ENCODE measurements at places on chromosomes 11 and 22.

- H3K4me1 ChIP-seq, result peaks cover 8% of the 10 kb centered on the region
- no peak overlapping the region for H3K4me3 ChIP-seq
- no peaks in the 10 kb centered on the region for H3K27me3 ChIP-seq
- no peak overlapping the region for H3K27ac ChIP-seq
- DNase-seq, result peak; percentile 8
- no peaks in the 10 kb centered on the region for H3K36me3 ChIP-seq
Measured at GRCh38 chr11:112837162-112837826, 123.9 kb upstream of the NCAM1 start.

GRCh38 chr11:68128682-68129327 lies 7.6 kb upstream of the CHKA start:
- no peak for DNase-seq
- H3K36me3 ChIP-seq, result peaks cover 20% of the 10 kb centered on the region
- H3K4me1 ChIP-seq, result peaks cover 17% of the 10 kb centered on the region
- no peak overlapping the region for H3K27ac ChIP-seq
- H3K27me3 ChIP-seq, result peaks cover 5% of the 10 kb centered on the region
- peak overlapping the region; percentile 57 for H3K4me3 ChIP-seq

GRCh38 chr22:49239264-49240015 lies 588.2 kb downstream of the BRD1 start:
- no peak for DNase-seq
- H3K27me3 ChIP-seq, result peaks cover 5% of the 10 kb centered on the region
- H3K4me1 ChIP-seq, result peaks cover 8% of the 10 kb centered on the region
- no peak overlapping the region for H3K4me3 ChIP-seq
- peaks cover 3% of the 10 kb centered on the region for H3K36me3 ChIP-seq

DNA sequence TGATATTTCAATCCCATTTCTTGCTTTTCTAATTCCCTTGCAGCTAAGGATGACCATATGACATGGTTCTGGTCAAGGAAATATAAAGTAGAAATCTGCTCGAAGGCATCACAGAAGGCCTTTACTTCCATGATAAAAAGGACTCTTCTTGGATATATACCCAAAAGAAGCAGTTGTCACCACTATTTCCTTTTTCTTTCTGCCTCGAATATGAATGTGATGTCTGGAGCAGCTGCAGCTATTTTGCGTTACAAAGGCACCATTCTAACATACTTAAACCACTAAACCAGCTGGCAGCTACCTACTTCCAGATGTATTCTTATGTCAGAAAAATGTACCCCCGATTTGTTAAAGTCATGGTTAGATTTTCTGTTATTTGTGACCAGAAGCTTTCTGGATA lies 18.9 kb downstream of the EXPH5 start:
- no peaks in the 10 kb centered on the region for H3K4me1 ChIP-seq
- no peak for DNase-seq
- no peak overlapping the region for H3K4me3 ChIP-seq
- peaks cover 2% of the 10 kb centered on the region for H3K27me3 ChIP-seq

DNA sequence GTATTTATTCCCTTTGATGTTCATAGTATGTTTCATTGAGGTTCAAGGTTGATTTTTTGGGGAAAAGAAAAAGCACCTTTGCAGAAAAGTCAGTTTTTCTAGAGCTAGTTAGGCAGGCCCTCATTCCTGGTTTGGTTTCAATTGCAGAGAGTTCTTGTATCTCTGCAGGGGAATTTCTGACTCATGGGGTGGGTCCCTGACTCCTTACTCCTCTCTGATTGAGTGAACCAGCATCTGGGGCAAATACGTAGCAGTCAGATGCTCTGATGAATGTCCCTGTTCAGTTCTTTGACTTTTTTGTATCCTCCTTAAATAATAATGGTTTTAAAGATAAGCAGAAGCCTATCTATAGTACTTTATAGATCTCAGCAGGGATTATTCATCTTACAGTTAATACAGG lies 7.7 kb upstream of the NCR3LG1 start:
- no peak overlapping the region for H3K27ac ChIP-seq
- no peaks in the 10 kb centered on the region for H3K4me1 ChIP-seq
- no peak for DNase-seq
- H3K4me3 ChIP-seq, result no peak overlapping the region
- no peaks in the 10 kb centered on the region for H3K27me3 ChIP-seq
- H3K36me3 ChIP-seq, result no peaks in the 10 kb centered on the region

DNA sequence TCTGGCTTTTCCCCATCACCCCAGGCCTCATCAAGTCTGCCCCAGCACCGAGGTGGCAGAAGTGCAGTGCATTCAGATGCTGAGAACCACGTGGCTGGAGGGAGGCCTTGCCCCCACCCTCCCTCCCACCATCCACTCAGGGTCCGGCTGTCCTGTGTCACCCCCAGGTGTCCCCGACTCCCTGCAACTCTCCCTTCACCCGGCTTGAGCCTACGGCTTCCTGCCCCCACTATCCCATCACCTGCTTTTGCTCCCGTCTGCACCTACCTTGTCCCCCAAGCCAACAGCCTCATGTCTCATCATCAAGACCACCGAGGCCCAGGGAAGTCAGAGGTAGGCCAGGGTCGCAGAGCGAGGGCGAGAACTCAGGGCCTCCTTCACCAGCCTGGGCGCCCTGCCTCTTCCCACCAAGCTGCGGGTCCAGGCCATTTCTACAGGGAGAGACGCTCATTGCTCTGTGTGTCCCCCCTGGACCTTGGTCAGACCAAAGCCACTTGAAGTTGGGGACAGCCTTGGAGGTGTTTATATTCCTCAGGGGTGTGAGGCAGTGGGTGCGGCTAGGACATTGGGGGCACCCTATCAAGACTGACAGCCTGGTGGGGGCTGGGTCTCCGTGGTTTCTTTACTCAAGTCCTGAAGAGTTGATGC lies 66.2 kb upstream of the CCND1 start:
- H3K27me3 ChIP-seq, result peaks cover 14% of the 10 kb centered on the region
- H3K4me3 ChIP-seq, result no peak overlapping the region
- no peaks in the 10 kb centered on the region for H3K4me1 ChIP-seq
- no peak overlapping the region for H3K27ac ChIP-seq
- no peak for DNase-seq

DNA sequence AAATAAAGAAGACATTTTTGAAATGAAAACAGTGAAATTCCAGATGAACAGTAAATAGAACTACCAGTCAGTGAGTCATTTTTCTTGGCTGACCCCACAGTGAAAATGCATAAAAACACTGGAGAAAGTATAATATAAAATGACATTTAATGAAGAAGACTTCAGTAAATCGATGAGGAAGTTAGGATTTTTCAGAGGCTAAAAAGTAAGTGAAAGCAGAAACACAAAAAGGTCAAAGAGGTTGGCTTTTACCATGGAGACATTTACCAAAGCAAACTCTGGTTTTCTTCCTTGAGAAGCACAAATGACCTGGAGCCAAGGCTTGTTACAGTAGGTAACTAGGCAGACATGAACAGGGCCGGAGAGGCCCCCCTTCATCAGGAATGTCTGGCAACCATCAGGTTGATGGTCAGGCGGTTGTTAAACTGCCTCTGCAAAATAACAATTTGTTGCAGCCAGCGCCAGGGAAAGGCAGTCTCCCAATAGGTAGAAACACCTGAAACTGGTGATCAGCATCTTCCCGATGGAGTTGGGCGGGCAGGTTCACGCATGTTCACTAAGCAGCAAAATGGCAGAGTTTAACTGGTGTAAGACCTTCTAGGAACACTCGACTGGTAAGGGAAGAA lies 16.7 kb upstream of the TMEM123 start:
- peaks cover 2% of the 10 kb centered on the region for H3K27me3 ChIP-seq
- no peaks in the 10 kb centered on the region for H3K36me3 ChIP-seq
- H3K4me3 ChIP-seq, result no peak overlapping the region

DNA sequence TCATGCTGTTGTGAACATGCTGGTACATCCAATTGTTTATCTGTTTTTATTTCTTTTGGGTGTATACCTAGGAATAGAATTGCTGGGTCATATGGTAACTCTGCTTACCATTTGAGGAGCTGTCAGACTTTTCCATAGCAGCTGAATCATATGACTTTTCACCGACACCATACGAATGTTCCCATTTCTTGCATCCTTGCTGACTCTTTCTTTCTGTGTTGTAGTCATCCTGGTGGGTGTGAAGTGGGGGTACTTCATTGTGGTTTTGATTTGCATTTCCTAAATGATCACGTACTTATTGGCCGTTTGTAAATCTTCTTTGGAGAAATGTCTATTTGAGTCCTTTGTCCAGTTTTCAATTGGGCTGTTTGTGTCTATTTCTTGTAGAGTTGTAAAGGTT lies 26.5 kb downstream of the ATXN10 start:
- peaks cover 16% of the 10 kb centered on the region for H3K36me3 ChIP-seq
- peaks cover 2% of the 10 kb centered on the region for H3K27me3 ChIP-seq
- H3K4me3 ChIP-seq, result no peak overlapping the region
- H3K4me1 ChIP-seq, result peaks cover 8% of the 10 kb centered on the region

- H3K27me3 ChIP-seq, result peaks cover 2% of the 10 kb centered on the region
- H3K4me1 ChIP-seq, result peaks cover 28% of the 10 kb centered on the region
- H3K36me3 ChIP-seq, result peaks cover 11% of the 10 kb centered on the region
- DNase-seq, result no peak
- no peak overlapping the region for H3K27ac ChIP-seq
Measured at GRCh38 chr11:82988936-82989627, 82.6 kb downstream of the RAB30 start.

GRCh38 chr22:48566741-48567140 lies 1260.9 kb downstream of the BRD1 start:
- DNase-seq, result no peak
- H3K27ac ChIP-seq, result no peak overlapping the region
- H3K27me3 ChIP-seq, result no peaks in the 10 kb centered on the region
- no peak overlapping the region for H3K4me3 ChIP-seq

- no peak overlapping the region for H3K27ac ChIP-seq
- H3K36me3 ChIP-seq, result no peaks in the 10 kb centered on the region
- no peak overlapping the region for H3K4me3 ChIP-seq
- no peaks in the 10 kb centered on the region for H3K27me3 ChIP-seq
- no peak for DNase-seq
Measured at GRCh38 chr11:82653752-82654151, 79.9 kb downstream of the FAM181B start.

DNA sequence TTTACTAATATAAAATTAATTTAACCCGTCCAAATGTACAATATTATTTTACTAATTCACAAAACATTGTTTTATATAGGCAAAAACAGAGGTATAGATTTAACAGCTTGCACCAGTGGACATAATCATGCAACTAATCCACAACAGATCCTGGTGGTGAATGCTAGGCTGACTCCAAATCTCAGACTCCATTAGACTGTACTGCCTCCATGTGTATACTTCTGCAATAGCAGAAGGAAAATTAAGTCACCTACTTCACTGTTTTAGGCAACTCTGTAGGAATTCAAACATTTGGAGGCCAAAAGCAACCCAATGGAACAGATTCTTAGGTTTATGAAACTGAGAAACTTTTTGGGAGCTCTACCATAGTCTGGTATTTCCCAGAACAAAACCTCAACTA lies 30.0 kb upstream of the RAB39A start:
- no peak overlapping the region for H3K27ac ChIP-seq
- H3K4me3 ChIP-seq, result no peak overlapping the region
- DNase-seq, result peak; percentile 6
- H3K27me3 ChIP-seq, result peaks cover 2% of the 10 kb centered on the region
- no peaks in the 10 kb centered on the region for H3K36me3 ChIP-seq

DNA sequence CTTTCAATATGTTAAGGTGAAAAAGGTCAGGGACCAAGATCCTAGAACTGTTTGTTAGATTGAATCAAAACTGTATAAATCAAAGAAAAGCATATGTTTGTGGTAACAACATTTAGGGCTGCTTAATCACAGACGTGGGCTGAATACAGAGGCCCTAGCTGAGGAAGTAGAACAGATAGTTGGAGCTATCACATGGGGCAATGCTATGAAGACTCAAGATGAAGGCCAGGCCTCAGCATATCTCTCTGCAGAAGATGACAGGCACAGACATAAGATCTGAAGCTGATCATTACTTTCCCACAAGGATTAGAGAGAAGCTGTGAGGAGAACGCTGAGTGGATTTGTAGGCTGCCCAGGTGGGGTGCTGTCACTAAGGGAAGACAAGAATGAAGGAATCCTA lies 158.6 kb upstream of the CARD18 start:
- no peaks in the 10 kb centered on the region for H3K36me3 ChIP-seq
- no peak overlapping the region for H3K27ac ChIP-seq
- no peaks in the 10 kb centered on the region for H3K27me3 ChIP-seq
- H3K4me3 ChIP-seq, result no peak overlapping the region

DNA sequence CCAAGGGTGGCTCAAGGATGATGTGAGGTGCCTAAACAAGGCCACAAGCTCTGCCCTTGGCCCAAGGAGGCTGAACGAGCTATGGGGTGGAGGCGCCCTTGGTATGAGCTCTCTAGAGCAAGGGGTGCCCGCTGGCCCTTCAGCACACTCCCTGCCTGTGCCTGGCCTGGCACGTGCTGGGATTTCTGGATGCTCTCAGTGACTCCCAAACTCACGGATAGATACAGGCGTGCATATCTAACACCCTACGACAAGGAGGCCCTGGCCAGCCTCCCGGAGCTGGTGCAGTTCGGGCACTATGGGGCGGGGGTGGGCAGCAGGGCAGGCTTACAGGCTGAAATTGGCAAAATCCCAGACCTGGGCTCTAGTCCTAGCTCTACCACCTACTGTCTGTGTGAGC lies 30.6 kb downstream of the SCUBE1 start:
- no peak overlapping the region for H3K4me3 ChIP-seq
- DNase-seq, result no peak
- H3K27me3 ChIP-seq, result peaks cover 4% of the 10 kb centered on the region
- no peaks in the 10 kb centered on the region for H3K4me1 ChIP-seq

DNA sequence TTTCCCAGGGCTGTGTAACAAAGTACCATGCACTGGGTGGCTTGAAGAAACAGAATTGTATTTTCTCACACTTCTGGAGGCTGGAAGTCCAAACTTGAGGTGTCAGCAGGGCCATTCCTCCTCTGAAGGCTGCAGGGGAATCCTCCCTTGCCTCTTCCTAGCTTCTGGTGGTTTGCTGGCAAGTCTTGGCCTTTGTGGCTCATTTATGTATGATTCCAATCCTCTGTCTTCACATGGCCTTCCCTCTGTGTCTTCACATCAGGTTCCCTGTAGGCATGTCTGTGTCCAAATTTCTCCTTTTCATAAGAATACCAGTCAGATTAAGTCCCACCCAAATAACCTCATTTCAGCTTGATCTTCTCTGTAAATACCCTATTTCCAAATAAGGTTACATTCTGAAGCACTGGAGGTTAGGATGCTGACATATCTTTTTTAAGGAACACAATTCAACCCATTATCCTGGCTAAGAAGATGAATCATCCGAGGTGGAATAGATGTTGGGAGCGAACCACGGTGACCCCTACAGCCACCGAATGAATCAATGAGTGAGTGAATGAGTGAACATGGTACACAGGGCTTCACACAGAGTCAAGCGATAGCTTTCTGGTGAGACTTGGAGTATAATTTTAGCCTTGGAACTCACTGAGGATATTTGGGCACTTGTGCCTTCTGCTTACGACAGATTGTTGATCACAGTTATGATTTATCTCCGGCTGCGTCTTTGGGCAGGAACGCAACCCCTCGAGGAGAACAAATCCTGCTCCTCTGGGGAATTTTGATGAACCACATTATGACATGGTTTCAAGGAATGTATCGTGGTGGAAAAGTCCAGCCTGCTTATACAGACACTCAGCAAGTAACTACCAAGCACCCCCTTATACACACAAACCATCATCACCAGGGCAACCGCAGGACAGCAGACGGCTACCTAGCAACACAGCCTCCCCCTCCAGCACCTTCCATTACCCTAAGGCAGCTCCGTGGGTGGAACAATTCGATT lies 34.3 kb upstream of the MICAL2 start:
- no peak overlapping the region for H3K27ac ChIP-seq
- no peaks in the 10 kb centered on the region for H3K36me3 ChIP-seq
- no peak for DNase-seq
- H3K27me3 ChIP-seq, result peaks cover 6% of the 10 kb centered on the region

GRCh38 chr11:67662835-67663531 lies 11.4 kb downstream of the ALDH3B2 start:
- H3K27ac ChIP-seq, result no peak overlapping the region
- no peak overlapping the region for H3K4me3 ChIP-seq
- no peak for DNase-seq

Measured in endothelial cell (in vitro differentiated cells).